ENCODE measurements at places on chromosomes 1 and 21.

GRCh38 chr1:109112652-109113285, 1.1 kb upstream of the ELAPOR1 start:
- DNase-seq, result peak; percentile 46

DNA sequence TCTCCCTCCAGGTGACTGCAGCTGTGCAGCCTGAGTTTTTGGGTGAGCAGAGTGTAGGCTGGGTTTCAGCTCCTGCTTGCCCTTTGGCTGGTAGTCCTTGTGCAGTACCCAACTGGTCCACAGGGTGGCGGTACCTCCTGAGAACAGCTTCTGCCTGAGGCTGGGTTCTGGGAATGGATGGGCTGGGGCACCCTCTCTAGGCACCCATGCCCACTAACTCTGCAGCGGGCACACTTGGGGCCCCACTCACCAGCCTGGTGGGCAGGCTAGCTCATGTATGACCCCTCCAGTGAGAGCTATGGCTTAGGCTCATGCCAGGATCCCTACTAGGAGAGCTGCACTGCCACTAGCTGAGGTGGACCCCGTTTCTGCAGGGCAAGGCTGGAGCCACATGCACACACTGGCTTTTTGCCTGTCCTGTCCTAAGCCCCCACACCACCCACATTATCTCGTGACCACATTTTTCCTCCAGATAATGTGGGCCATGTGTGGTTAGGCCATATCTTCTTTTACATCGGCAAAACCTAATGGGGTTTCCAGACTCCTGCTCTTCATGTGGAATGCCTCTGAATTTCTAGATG, 15.5 kb upstream of the GSTM4 start:
- no peak for DNase-seq

- DNase-seq, result no peak
Measured at GRCh38 chr21:37374027-37374426, 7.5 kb downstream of the DYRK1A start.

DNA sequence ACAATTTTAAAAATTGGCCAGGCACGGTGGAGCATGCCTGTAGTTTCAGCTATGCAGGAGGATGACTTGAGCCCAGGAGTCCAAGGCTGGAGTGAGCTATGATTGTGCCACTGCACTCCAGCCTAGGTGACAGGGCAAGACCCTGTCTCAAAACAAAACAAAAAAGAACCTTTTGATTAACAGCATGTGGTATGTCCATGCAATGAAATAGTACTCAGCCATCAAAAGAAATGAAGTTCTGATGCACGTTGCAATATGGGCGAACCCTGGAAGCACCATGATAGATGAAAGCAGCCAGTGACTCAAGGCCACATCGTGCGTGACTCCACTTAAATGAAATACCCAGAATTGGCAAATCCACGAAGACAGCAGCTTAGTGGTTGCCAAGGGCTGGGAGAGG, 47.5 kb downstream of the FBXO2 start:
- DNase-seq, result no peak

- DNase-seq, result peak; percentile 20
Measured at GRCh38 chr1:40612345-40612831, 53.1 kb downstream of the RIMS3 start.

DNA sequence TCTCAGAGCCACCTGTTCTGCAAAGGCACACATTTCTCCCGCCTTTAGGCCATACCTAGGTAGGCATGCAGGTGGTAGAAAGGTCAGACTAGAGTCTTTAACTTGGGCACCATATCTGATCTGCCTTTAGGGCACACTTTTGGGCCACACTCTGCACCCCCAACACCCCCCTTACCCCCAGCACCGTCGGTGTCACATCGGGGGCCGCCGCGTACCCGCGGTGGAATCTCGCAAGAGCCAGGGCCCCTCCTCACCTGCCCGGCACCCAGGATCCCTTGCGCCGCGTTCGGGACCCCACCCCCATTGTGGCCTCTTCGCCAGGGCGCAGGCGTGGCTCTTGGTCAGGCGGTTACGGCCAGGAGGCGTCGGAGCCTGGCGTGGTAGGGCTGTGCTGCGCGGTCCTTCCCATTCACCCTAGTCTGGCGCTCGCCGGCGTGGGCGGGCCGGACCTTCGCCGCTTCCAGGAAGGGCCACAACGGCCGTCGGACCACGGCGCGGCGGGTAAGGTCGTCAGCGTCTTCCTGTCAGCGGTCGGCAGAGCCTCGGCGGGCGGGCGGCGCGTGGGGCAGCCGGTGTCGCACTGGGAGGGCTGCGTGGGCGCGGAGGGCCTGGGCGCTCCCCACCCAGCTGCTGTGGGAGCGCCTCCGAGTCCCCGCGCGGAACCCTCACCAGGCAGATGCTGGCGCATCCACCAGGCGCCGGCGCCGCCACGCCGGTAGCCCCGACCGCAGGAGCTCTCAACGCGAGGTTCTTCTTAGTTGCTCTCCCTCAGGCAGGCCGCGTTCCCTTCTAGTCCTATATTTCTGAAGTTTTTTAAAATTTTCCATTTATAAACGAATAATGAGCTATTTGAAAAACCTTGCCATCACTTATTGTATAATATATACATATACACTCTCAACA, at the start of gene DNAH14:
Gene DNAH14 (plus strand): TSS at position 341 of the 903 bp plus-strand sequence. CDS start 23,028 bp downstream, outside the sequence.
- DNase-seq, result peak; percentile 16

- DNase-seq, result no peak
Measured at GRCh38 chr1:168491527-168492164, 52.2 kb downstream of the XCL2 start.

GRCh38 chr1:172154551-172154950, 265.9 kb upstream of the C1orf105 start:
- no peak for DNase-seq

- no peak for DNase-seq
Measured at GRCh38 chr1:245677461-245678240, 522.9 kb downstream of the KIF26B start.

GRCh38 chr1:168485048-168485447, 58.7 kb downstream of the XCL2 start:
- no peak for DNase-seq

DNA sequence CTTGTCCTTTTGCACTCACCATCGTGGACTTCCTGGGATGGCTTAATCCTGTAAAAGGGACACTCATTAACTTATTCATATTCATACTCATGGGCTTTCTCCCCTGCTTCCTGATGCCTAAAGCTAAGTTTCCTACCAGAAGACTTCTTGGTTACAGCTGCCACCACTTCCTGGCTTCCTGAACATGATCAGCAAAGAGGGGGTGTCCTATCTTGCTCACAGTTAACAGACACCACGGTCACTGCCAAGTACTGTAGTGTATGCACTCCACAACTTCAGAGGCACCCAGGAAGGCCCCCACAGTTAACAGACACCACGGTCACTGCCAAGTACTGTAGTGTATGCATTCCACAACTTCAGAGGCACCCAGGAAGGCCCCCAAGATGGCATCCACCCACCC, 177.8 kb downstream of the SIPA1L2 start:
- no peak for DNase-seq

- DNase-seq, result no peak
Measured at GRCh38 chr1:95636897-95637296, 402.9 kb downstream of the RWDD3 start.

- no peak for DNase-seq
Measured at GRCh38 chr1:155499953-155500639, 62.5 kb downstream of the ASH1L start.

DNA sequence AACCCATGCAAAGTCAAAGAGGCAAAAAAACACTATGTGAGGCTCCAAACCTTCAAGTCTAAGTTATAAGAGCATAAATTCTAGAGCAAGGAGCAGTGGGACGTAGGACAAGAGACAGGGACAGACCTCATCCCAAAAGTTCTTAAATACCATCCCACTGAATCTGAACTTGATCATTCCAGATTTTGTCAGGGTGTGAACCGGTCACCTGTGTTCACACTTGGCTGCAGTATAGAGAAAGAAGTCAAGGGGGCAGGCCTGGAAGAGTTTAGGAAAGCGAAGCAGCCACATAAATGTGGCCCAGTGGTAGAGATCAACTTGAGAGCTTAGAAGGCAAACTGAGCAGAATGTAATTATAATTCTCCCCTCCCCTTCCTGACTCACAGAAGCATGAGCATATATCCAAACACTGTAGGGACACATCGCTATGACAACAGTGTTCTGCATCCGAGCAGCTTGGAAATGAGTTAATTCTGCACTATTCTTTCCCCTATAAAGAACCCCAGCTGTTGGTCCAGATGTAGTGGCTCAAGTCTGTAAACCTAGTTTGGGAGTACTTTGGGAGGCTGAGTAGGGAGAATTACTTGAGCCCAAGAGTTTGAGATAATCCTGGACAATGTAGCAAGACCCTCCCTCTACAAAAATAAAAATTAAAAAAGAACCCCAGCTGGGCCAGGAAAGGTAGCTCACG, 2.7 kb downstream of the AKR7A2 start:
- no peak for DNase-seq

GRCh38 chr1:181159451-181160140, 71.1 kb downstream of the IER5 start:
- DNase-seq, result no peak

GRCh38 chr1:11650331-11650991, 3.8 kb downstream of the FBXO2 start:
- no peak for DNase-seq
